CD4-positive, alpha-beta T cell (primary cell): ENCODE measurements at places on chromosomes 12 and 14.

GRCh38 chr14:55117803-55118441 is 11.1 kb upstream of the LGALS3 start:
- no peak for DNase-seq

- no peak for DNase-seq
Observed at GRCh38 chr12:2145433-2145998, 92.7 kb downstream of the CACNA1C start.

GRCh38 chr12:130102266-130102665 is 60.0 kb upstream of the FZD10 start:
- DNase-seq = no peak

GRCh38 chr14:64444140-64444539 is 21.2 kb upstream of the AKAP5 start:
- DNase-seq = no peak

DNA sequence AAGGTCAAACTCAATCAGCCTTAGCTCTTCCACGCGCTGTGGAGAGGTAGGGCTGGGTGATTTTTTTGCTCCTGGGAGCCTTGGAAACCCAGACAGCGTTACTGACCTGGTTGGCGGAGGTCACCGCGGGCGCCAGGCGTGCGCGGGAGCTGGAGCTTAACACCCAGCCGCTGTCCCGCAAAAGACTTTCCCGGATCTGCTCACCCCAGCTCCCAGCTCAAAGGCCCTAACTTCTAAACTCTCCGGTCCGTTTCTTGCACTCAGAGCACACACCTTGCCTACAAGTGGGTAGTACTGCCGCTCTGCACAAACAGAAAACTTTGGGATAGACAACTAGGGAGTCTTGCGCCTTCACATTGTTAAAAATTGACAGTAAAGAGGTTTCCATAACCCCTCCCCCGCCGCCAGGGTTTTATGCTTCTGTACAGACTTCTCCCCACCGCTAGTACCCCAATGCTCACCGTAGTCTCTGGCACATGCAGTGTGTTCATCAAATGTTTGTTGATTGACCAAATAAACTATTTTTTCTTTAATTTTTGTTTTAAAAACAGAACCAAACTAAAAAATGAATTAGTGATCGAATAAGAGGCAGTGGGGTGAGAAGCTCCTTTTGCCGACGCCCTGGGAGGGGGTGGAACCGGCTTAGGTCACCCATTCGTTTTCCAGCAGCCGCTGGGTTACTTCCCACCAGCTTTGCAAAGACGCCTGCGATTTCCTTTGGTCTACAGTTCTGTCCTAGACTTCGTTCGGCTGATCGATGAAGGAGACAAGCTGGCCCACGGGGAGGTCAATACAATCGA is 12.7 kb upstream of the TBX3 start:
- no peak for DNase-seq

- no peak for DNase-seq
Observed at GRCh38 chr12:108751821-108752220, 20.5 kb upstream of the CORO1C start.

DNA sequence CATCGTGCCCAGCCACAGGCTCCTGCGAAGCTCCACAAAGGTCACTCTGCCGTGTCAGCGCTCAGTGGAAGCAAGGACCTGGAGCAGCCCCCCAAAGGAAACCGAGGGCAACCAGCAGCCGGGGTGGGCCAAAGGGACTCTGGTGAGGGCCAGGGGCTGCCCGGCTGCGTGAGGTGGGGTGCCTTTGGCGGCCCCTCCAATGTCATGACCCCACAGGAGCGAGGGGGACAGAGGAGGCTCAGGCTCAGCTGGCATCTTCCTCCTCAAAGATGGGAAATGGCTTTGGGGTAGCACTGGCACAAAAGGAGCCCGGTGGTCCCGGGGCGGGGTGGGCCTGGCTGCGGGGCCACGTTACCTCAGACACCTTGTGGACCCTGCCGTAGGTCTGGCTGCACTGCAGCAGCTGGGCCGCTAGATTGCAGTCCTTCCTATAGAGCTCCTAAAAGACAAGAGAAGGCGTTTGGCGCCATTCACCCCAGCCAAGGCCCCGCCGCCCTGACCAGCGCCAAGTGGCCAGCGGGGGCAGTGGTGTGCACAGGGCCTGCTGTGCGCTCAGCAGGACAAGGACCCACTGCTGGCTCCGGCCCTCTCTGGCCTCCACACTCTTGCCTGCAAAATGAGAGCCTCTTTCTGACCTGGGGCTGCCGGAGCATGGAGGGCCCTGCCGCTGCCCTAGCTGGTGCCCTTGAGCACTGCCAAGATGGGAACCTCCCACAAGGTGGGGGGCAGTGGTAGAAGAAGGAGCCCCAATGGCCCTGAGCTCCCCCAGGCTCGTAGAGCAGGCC is 46.9 kb downstream of the BEGAIN start:
- no peak for DNase-seq

- no peak for DNase-seq
Observed at GRCh38 chr14:61677479-61677878, 17.8 kb upstream of the HIF1A start.

DNA sequence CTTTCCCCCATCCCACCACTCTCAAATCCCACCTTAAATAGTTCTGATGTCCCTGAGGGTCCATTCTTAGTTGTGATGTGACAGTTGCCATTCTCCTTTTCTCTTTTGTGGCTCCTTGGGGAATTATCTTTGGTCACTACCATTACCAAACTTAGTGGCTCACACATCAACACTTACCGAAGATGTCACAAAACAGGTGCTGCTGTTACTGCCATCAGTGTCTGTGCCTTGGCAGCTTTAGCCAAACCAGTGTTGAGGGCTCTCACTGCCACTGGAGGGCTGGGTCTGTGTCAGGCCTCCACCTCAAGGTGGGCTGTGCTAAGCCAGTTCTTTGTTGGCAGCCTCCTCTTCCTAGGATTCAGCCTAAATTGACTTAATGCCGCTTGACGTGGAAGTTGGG is 144.0 kb downstream of the MYRFL start:
- no peak for DNase-seq

DNA sequence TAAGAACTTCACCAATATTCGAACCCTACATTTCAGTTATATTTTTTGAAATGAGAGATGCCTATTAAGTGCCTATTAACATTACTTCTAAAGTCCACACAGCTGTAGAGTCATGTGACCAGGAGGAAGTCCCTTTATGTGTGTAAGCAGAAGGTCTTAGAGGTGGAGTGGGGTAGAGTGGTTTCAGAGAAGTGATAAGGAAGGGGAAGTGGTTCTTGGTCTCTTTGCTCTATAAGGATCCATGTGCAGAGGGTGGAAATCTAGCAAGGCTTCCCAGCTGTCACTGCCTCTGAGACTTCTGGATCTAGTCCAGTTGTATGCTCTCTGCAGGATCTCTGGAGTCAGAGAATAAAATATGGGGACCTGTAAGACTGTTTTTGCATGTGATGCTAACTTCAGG is 673.9 kb downstream of the FLRT2 start:
- no peak for DNase-seq

DNA sequence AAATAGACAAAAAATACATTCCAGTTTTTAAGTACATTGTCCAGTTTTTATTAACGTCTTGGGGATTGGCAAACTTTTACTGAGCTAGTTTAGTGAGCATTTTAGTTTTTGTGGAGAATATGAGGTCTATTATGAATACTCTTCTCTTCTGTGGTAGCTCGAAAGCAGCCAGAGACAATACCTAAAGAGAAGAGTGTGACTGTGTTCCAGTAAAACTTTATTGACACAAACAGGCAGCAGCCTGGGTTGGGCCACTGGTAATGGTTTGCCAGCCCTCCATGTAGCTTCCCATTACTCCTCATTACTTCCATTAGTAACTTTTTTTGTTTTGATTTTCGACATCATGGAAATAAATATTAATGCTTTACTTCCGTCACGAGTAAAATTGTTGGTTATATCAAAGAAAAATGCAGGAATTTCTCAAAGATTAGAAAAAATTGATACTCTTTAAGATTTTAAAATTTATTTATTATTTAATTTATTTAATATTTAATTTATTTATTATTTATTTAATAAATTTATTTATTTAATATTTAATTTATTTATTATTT is 19.6 kb downstream of the RMST start:
- DNase-seq = no peak

DNA sequence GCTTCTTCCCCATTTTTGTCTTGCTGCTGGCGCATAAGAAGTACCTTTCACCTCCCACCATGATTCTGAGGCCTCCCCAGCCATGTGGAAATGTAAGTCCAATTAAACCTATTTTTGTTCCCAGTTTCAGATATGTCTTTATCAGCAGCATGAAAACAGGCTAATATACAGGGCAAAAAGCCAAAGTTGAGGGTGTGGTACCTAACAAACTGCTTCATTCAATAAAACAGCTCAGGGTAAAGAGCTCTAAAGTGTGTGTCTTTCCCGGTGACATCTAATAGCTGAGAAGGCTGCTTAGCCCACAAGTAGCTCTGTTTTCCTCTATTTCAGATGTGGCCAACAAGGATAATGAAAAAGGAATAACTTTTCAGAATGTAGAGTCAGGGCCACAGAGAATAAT is 76.7 kb upstream of the SLC8A3 start:
- no peak for DNase-seq
